ENCODE measurements at places on chromosomes 3 and 15. TPM values are rescaled to one million over a fixed set of nuclear protein-coding genes. Genes with fewer than 3 reads are reported as not detected.

GRCh38 chr3:172680684-172681083 is 30.2 kb downstream of the NCEH1 start:
- DNase-seq, result no peak

The P2RY14 gene
- total RNA-seq, result 1.2 TPM

DNA sequence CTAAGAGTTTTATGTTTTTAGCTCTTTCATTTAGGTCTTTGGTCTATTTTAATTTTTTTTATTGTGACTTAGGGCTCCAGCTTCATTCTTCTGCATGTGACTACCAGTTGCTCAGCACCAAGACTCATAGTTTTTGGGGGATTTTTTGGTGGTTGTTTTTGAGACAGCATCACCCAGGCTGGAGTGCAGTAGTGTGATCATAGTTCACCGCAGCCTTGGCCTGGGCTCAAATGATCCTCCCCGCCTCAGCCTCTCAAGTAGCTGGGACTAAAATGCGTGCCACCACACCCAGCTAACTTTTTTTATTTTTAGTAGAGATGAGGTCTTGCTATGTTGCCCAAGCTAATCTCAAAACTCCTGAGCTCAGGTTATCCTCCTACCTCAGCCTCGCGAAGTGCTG is 19.4 kb downstream of the CDV3 start:
- no peak for DNase-seq

DNA sequence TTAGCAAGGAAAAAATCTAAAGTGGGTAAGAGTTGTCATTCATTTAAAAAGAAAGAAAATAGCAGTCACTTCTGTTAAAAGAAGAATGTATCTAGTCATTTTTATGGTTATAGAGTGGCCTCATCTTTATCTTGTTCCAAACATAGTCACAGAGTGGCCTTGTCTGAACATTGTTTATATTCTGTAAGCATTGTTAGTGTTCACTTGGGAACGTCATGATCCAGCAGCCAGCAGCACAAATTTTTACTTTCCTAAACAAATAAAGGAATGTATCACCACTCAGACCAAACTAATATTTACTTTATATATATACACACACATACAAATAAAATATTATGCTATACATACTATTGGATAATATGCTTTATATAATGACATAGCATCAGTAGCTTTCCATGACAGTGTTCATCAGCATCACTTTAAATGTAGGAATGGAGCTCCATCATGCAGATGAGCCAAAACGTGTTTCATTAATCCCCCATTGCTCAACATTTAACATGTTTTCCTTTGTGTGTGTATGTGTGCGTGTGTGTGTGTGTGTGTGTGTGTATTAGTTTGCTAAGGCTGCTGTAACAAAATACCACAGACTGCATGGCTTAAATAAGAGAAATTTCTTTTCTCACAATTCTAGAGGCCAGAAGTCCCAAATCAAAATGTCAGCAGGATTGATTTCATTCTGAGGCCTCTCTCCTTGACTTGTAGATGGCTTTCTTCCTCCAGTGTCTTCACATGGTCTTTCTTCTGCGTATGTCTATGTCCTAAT is 39.6 kb upstream of the GYG1 start:
- no peak for DNase-seq

GRCh38 chr3:53361852-53362251 is 14.5 kb upstream of the DCP1A start:
- DNase-seq, result no peak

GRCh38 chr3:177295116-177295515 is 97.8 kb upstream of the TBL1XR1 start:
- no peak for DNase-seq

DNA sequence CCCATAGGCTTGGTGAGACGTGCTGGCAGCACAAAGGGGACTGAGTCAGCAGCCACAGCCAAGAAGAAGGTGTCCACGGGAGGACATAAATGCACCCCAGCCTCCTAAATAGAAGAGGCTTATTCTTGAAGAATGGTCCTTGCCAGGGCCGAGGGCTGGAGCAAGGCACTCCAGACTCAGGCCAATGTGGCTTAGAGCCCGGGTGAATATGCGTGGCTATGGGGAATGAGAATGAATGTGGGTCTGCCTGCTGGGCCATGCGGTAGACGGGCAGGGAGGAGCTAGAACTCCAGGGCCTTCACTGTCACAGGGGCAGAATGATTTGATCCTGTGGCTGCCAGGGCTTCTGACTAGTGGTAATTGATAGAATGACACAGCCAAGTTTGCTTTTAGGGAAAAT is 34.0 kb downstream of the DHX30 start:
- no peak for DNase-seq

DNA sequence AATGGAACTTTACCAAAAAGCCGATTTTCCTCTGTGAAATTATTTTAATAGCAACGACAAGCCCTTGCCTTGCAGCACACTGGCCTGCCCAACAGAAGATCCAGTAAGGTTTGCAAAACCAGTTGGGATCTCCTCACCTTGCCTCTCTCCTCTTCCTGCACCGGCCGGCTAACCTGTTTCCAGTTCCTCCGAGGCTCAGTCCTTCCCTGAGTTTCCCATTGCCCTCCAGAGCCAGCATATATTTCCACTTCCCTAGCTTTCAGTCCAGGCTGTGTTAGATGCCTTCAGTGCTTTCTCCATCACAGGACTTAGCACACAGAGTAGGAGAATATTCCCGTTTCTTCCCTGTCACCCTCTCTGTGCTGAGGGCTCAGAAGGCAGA is 60.3 kb downstream of the NOX5 start:
- DNase-seq, result no peak

- no peak for DNase-seq
These were observed 64.6 kb upstream of the FHIT start for GRCh38 chr3:61315871-61316270.

GRCh38 chr3:156606729-156607128 is 51.8 kb upstream of the SSR3 start:
- no peak for DNase-seq

- no peak for DNase-seq
These were observed 1.2 kb upstream of the EIF3J start for GRCh38 chr15:44535523-44536301.

- no peak for DNase-seq
These were observed at the start of gene PLXNB1 for GRCh38 chr3:48429960-48430707. Gene PLXNB1, minus strand, starts transcription at chr3:48430086. Its CDS starts 5,475 bp downstream, at chr3:48424611.

DNA sequence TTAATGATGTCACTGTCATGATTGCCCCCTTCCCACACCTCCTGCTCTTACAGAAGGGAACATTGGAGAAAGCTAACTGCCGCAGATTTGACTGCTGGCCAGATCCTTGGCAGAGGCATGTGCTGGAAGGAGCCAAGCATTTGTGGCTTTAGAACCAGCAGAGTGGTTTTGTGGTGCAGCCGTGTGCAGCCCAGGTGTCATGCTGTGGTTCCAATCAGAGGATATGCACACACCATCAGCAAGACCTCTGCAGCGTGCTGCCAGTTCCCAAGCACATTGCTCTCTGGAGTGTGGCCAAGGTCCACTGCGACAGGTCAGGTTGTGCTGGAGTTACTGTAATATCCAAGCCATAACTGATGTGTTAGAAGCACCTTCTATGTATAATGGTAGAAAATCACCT is 61.6 kb downstream of the OTOL1 start:
- DNase-seq, result no peak

DNA sequence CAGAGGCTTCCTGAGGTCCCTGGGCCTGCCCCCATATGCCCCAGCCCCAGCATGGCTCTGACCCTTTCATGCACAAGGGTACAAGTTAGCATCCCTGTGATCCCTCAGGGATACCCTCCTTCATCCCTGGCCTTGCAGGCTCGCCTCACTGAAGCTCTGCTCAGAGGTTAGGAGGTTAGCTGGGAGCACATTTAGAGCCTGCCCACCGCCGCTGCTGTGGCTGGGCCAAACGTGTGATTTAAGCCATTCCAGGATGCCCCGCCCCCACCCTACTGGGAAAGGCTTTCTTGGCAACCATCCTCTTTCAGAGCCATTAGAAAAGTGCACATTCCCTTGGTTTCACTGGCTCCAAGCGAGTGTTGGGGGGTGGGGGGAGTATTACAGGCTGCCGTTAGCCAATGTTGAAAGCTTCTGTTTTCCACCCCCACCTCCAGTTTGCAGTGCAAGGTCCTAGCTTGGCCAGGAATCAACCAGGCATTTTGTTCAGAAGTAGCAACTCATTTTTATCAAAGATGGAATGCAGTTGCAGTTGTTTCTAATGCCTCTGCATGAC is 6.3 kb upstream of the HES1 start:
- no peak for DNase-seq
